ENCODE measurements at places on chromosomes 4 and X.

GRCh38 chr4:88734403-88734949 lies 36.8 kb upstream of the NAP1L5 start:
- no peak for DNase-seq

- no peak for DNase-seq
These were observed 6.0 kb upstream of the EFNB1 start for GRCh38 chrX:68822641-68823410.

- DNase-seq, result no peak
These were observed 1392.8 kb upstream of the TENM3 start for GRCh38 chr4:180850318-180850940.

GRCh38 chrX:8783097-8783713 lies 18.0 kb downstream of the FAM9A start:
- peak; percentile 4 for DNase-seq

DNA sequence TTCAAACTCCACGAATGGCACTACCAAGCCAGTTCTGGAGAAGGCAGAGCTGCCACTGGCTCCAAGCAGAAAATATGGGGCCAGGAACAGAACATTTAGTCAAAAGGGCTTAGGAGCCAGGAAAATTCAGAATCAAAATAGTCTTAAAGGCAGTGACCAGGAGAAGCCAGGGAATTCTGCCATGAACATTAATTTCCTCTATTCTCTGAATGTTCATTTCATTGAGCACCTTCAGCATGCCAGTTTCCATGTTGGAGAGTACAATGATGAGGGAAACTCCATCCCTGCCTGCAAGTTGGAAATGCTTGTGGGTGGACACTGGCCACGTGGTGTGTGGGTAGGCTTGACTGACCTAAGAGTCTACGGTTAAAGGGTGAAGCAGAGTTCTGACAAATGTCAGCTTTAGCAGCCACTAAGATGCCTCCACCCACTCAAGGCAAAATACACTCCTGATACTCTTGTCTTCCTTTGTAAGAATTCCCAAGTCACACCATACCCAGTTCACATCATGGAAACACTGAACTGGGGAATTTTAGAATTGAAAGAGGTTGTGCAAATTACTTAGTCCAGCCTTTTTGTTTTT lies 190.1 kb upstream of the C1QTNF7 start:
- no peak for DNase-seq

GRCh38 chr4:99875071-99875470 lies 19.2 kb downstream of the LAMTOR3 start:
- DNase-seq, result no peak

DNA sequence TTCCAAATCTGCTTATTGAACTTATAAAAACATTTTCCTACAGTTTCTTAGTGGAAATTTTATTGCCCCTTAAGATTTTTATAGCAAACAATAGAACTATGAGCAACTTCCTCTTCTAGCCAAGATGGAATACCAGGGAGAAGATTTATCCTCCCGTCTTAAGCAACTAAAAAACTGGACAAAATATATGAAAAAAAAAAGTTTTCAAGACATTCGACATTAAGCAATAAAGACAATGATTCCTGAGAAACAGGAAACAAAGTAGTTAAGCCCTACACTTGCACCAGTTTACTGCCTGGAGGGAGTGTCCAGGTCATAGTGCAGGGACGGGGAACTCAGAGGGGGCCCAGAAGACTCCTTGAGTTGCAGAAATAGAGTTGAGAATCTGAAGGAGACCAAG lies 516.1 kb upstream of the DIPK2B start:
- no peak for DNase-seq
